ENCODE measurements at places on chromosomes 7 and 10.

DNA sequence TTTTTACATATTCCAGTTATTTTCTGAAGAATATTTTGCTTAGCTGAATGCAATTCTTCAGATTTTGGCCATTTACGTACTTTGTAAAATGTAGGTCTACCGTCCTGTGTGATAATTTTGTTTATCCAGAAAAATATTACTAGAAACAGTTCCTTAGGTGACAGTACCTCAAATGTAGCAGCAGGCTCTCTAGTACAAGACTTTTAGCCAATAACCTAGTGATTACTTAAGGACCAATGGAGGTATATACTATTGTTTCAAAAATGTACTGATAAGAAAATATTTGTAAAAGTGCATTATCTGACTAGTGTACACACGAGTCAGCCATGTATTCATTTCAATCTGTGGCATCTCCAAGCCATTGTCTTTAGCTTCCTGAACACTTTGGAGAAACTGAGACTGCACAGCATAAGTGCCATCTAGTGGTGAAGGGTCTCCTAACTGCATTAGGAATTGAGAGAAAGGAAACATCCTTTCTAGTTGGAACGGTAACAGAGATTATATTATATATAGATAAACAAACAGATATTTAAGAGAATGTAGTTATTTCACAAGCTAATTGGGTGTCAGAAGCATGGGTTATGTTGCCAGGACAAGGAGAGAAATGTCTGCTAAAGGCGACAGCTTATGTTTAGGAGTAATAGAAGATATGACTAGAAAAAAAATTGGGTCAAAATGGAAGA is 23.7 kb downstream of the RTKN2 start:
- peak; percentile 66 for DNase-seq
- H3K27me3 ChIP-seq: no peaks in the 10 kb centered on the region
- peaks cover 8% of the 10 kb centered on the region for H3K4me1 ChIP-seq
- H3K4me3 ChIP-seq: no peak overlapping the region
- no peaks in the 10 kb centered on the region for H3K36me3 ChIP-seq

DNA sequence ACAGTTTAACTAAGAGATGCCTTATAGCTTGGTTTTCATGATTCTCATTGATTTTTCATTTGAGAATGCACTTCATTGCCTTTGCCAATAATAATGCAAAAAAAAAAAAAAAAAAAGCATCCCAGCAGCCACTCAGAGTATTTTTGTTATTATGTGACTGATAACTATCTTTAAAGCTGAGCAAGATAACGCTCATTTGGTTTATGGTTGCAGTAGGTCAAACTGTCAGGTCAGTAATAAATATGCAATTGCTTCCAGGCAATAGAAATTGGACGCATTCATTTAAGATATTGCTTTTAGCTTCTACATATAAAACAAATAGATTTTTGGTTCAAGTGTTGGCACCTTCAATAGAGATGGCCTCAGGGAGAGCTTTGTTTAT is 215.1 kb downstream of the PRPF18 start:
- H3K36me3 ChIP-seq: no peaks in the 10 kb centered on the region
- H3K4me3 ChIP-seq: no peak overlapping the region
- DNase-seq: no peak
- peaks cover 8% of the 10 kb centered on the region for H3K4me1 ChIP-seq

GRCh38 chr7:137978464-137979237 is 23.2 kb downstream of the CREB3L2 start:
- no peak overlapping the region for H3K27ac ChIP-seq
- H3K27me3 ChIP-seq: no peaks in the 10 kb centered on the region
- H3K4me1 ChIP-seq: peaks cover 11% of the 10 kb centered on the region
- peaks cover 30% of the 10 kb centered on the region for H3K36me3 ChIP-seq
- no peak for DNase-seq

- DNase-seq: no peak
- no peaks in the 10 kb centered on the region for H3K27me3 ChIP-seq
- no peaks in the 10 kb centered on the region for H3K36me3 ChIP-seq
- H3K4me3 ChIP-seq: no peak overlapping the region
- no peaks in the 10 kb centered on the region for H3K4me1 ChIP-seq
- no peak overlapping the region for H3K27ac ChIP-seq
Measured at GRCh38 chr10:68461032-68461431, 10.7 kb downstream of the DNA2 start.

GRCh38 chr7:130276796-130277762 is 10.4 kb downstream of the CPA2 start:
- H3K27ac ChIP-seq: no peak overlapping the region
- DNase-seq: no peak
- H3K36me3 ChIP-seq: no peaks in the 10 kb centered on the region
- no peaks in the 10 kb centered on the region for H3K27me3 ChIP-seq
- no peak overlapping the region for H3K4me3 ChIP-seq

DNA sequence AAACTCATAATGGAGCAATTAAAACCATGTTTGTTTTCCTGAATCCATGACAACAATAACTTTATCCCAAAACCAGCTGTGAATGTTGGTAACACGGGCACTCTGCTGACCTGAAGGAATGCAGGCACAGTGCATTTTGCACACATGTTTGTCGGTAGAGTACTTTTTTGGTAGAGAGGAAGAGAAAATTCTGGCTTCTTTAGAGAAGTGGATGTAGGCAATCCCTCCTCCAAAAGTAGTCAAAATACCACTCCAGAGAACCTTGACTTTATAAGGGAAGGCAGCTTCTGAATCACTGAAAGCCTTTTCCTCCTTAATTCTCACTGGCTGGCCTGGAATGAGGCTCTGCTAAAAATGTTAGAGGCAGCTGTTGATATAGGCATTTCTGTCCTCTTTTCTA is 15.8 kb upstream of the ACTA2 start:
- H3K4me3 ChIP-seq: no peak overlapping the region
- H3K4me1 ChIP-seq: no peaks in the 10 kb centered on the region
- no peak overlapping the region for H3K27ac ChIP-seq

DNA sequence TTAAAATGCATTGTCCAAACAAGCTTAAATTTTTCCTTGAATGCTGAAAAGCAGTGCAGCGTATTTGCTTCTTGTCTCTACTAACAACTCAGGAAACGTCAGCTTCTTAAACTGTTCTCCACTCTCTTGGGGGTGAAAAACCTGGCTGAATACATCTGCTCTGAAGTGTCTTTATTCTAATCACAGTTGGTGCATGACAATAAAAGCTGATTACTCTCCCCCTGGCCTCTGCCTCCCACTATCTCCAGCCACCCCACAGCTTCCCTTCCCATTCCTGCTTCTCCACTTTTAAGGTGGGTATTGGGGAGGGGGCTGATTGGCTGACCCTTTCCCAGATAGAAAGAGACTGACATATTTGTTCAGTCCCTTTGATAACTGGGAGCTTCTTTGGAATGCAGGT is 456.0 kb downstream of the SORCS1 start:
- H3K27ac ChIP-seq: no peak overlapping the region
- no peak for DNase-seq
- H3K36me3 ChIP-seq: no peaks in the 10 kb centered on the region
- peaks cover 3% of the 10 kb centered on the region for H3K27me3 ChIP-seq
- H3K4me3 ChIP-seq: no peak overlapping the region

DNA sequence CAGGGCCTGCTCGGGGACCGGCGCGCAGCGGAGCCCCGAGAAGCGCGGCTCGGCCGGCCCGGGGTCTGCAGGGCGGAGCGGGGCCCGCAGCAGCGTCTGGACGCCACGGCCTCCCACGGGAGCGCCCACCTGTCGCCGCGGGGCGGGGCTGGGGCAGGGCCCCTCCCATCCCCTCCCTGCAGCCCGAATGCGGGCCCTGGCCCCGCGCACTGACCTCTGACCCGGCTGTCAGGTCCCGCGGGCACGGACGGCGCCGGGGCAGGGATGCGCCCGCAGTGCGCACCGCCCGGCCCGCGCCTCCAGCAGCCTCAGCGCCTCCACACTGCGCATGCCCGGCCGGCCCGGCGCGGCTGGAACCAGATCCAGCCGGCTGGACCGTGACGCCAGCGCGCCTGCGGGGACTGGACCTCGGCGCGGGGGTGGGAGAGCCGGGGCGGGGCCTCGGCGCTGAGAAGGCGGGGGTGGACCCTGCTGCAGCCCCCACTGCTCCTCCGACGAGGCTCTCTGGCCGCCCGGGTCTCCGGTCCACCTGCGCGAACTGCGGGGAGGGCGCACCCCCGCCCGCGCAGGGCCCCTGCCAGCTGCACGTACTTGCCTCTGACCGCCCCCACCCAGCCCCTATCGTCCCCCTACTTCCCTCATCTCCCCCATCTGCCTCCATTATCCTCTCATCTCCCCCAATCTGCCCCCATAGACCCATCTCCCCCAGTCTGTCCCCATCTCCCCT is 16.1 kb upstream of the GPR146 start:
- H3K4me1 ChIP-seq: peaks cover 42% of the 10 kb centered on the region
- no peak overlapping the region for H3K4me3 ChIP-seq
- peaks cover 2% of the 10 kb centered on the region for H3K27me3 ChIP-seq
- DNase-seq: peak; percentile 70
- peak overlapping the region; percentile 89 for H3K27ac ChIP-seq

GRCh38 chr7:38339953-38340819 is 66.8 kb upstream of the TARP start:
- H3K4me1 ChIP-seq: peaks cover 72% of the 10 kb centered on the region
- H3K36me3 ChIP-seq: no peaks in the 10 kb centered on the region
- DNase-seq: no peak
- H3K27me3 ChIP-seq: no peaks in the 10 kb centered on the region
- peak overlapping the region; percentile 66 for H3K4me3 ChIP-seq

GRCh38 chr10:71836596-71836974 is 14.5 kb downstream of the PSAP start:
- H3K4me3 ChIP-seq: no peak overlapping the region
- H3K4me1 ChIP-seq: peaks cover 84% of the 10 kb centered on the region
- no peak for DNase-seq
- no peaks in the 10 kb centered on the region for H3K27me3 ChIP-seq
- H3K27ac ChIP-seq: no peak overlapping the region
- peaks cover 18% of the 10 kb centered on the region for H3K36me3 ChIP-seq

DNA sequence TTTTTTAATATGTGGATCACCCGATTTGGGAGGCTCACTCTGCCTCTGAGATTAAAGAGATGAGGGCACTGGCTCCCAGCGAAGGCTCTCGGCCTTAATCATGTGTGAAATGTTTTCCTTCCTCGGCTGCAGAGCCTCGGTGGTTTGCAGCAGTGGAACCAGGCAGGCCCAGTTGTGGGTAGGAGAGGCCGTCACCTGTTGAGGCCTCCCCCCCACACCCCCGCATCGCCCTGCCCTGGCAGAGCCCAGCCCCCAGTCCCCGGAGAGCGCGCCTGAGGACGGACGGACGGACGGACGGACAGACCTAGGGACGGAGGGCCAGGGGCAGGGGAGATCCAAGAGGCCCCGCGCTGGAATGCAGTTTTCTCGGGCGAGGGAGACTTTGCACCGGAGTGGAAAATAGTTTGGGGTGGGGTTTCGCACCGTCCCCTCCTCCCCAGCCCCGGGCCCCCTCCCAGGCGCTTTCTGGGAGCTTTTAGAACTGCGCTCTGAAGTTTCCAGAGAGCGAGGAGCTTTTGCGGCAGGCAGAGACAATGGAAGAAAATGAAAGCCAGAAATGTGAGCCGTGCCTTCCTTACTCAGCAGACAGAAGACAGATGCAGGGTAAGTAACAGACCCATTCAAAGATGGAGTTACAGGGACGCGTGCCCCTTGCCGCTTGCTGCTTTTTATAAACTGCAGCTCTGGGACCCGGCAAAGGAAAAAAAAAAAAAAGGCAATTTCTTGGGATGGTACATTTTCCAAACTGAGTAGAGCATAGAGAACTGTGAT is at the start of gene KIAA1217:
Gene KIAA1217 (plus strand): TSS at position 478 of the 771 bp plus-strand sequence. CDS start 56 bp downstream, at position 534.
- H3K27me3 ChIP-seq: peaks cover 42% of the 10 kb centered on the region
- no peaks in the 10 kb centered on the region for H3K36me3 ChIP-seq
- H3K27ac ChIP-seq: peak within 1 kb of the TSS; percentile 31
- DNase-seq: no peak

GRCh38 chr10:79070081-79070605 is 1.4 kb downstream of the ZMIZ1 start:
- H3K4me1 ChIP-seq: peaks cover 54% of the 10 kb centered on the region
- no peak for DNase-seq
- peak overlapping the region; percentile 93 for H3K4me3 ChIP-seq

GRCh38 chr7:93723424-93724124 is 149.1 kb upstream of the CALCR start:
- DNase-seq: no peak
- H3K27ac ChIP-seq: no peak overlapping the region
- no peaks in the 10 kb centered on the region for H3K36me3 ChIP-seq
- H3K4me3 ChIP-seq: no peak overlapping the region

DNA sequence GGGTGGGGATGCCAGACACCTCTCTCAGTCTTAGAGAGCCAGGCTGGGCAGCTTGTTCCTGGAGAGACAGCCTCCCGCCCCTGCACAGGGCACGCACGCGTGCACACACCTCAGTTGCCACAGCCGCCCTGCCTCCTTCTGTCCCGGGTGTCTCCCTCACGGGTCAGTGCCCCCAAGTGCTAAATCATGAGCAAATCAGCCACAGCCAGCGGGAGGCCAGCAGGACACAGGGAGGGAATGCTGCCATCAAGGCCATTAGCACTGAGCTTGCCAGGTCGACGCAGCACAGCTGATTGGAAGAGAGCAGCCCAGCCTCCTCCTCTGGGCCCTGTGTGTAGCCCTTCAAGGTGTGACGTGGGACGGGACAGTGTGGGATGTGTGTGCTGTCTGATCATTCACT is 130.4 kb downstream of the CDH23 start:
- H3K4me3 ChIP-seq: no peak overlapping the region
- H3K4me1 ChIP-seq: peaks cover 7% of the 10 kb centered on the region
- H3K27me3 ChIP-seq: peaks cover 10% of the 10 kb centered on the region
- no peak for DNase-seq
- H3K36me3 ChIP-seq: no peaks in the 10 kb centered on the region

- no peak for DNase-seq
- H3K36me3 ChIP-seq: peaks cover 12% of the 10 kb centered on the region
- H3K27ac ChIP-seq: no peak overlapping the region
- no peaks in the 10 kb centered on the region for H3K27me3 ChIP-seq
- peaks cover 1% of the 10 kb centered on the region for H3K4me1 ChIP-seq
Measured at GRCh38 chr7:23742051-23742450, 32.0 kb downstream of the STK31 start.

DNA sequence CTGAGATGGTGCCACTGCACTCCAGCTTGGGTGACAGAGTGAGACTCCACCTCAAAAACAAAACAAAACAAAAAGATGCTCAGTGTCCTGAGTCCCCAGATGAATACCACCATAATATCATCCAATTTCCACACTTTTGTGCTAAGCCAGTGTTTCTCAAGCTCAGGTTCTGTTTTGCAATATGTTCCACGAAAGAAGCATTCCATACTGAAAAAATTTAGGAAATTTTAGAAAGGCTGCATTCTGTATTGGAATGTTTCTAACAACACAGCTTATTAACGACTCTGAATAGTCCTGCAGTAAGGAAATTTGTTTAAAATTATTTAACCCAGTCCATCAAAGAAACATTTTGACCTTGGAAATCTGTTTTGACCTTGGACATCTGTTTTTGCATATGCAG is 142.4 kb downstream of the EPC1 start:
- no peak overlapping the region for H3K27ac ChIP-seq
- no peaks in the 10 kb centered on the region for H3K36me3 ChIP-seq
- DNase-seq: no peak
- no peaks in the 10 kb centered on the region for H3K4me1 ChIP-seq
- no peak overlapping the region for H3K4me3 ChIP-seq
